Stimulated activated CD4-positive, alpha-beta T cell treated with anti-CD3 and anti-CD28 coated beads, Interleukin-4, amount 100 ng/mL, for 24 hours (primary cell): ENCODE measurements at places on chromosomes 16 and 17.
A peak's percentile ranks its signal among the peaks of the same experiment; 100 is the strongest.

DNA sequence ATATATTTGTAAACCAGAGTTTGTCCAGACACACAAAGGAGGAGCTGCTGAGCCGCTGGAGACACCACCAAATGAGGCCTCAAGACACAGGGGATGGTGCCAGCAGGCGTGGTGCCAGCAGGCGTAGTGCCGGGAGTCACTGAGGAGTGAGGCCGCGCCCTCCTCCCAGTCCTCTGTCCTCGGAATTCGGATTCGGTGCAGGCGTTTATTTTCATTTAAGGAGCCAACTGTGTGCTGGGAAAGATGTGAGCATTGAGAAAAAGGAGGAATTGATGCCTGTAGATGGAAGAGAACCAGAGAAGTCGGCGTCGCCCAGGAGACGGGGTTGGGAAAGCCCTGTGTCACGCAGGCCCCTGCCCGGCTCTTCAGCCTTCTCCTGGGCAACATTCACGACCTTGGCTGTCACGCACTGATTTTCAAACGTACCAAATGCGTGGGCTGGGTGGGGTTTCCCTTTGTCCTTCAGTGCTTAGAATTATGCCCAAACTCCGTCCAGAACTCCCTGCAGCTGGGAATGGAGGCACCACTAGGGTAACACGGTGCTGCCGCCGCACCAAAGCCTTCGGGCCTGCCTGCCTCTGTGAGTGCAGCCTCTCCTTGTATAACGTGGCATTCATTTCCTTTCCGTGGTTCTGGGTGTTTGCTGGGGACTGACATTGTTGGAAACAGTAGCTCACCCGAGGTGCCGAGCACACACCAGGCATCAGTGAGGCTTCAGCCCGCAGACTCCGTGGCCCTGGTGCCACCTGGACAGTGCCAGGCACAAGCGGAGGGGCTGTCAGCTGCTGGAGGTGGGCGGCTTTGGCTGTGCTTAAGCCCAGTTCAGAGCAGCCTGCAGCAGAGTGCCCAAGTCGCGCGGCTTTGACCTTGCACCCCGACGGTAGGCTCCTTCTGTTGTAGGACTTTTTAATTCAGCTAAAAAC is 49.0 kb upstream of the CHMP6 start:
- no peak for DNase-seq

GRCh38 chr17:43019418-43019817 is 2.8 kb downstream of the VAT1 start:
- DNase-seq: no peak

- DNase-seq: peak; percentile 59
Observed at GRCh38 chr16:48117217-48118105, 38.3 kb downstream of the ABCC12 start.

DNA sequence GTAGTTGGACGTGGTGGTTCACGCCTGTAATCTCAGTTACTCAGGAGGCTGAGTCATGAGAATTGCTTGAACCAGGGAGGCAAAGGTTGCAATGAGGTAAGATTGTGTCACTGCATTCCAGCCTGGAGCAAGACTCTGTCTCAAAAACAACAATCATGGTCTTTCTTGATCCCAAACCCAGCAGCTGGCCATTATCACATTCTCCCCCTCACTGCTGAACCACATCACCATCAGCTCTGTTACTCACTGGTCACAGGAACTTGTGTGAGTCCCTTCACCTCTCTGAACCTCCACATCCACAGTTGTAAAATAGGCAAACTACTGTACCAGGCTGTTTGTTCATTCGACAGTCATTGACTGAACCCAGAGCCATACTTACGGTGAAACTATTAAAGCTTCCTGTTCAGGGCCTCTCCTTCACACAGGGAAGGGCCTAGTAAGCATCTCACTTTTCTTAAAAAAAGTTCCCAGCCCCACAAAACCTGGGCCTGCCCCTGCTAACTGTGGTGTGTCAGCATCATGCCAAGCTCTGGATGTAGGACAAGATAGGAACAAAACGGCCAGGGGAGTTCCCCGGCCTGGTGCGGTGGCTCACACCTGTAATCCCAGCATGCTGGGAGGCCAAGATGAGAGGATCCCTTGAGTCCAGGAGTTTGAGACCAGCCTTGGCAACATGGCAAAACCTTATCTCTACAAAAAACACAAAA is 104.7 kb downstream of the COPRS start:
- no peak for DNase-seq

DNA sequence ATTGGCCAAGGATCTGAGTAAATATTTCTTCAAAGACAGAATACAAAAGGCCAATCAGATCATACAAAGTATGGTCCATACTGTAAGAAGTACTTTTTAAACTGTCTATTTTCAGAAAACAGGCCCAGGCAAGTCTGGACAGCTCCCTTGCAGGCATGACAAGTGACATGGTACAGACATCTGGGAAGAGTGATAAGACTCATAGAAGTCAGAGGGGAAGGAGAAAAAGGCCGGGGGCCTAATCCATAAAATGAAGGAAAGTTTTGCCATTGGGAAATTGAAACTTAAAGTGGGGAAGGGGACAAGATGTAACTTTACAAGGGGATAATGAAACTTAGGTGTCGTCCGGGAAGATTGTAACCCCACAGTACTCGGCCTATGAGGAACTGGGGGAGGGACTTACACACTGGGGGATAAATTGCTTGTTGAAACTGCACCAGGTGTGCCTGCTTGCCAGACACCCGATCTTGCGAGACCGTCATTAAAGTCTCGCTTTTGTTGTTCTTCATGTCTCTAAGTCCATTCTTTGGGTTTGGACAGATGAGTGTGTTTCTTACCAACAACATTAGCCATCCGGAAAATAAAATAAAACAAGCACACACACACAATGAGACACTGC is 684.0 kb downstream of the CDH11 start:
- DNase-seq: no peak

DNA sequence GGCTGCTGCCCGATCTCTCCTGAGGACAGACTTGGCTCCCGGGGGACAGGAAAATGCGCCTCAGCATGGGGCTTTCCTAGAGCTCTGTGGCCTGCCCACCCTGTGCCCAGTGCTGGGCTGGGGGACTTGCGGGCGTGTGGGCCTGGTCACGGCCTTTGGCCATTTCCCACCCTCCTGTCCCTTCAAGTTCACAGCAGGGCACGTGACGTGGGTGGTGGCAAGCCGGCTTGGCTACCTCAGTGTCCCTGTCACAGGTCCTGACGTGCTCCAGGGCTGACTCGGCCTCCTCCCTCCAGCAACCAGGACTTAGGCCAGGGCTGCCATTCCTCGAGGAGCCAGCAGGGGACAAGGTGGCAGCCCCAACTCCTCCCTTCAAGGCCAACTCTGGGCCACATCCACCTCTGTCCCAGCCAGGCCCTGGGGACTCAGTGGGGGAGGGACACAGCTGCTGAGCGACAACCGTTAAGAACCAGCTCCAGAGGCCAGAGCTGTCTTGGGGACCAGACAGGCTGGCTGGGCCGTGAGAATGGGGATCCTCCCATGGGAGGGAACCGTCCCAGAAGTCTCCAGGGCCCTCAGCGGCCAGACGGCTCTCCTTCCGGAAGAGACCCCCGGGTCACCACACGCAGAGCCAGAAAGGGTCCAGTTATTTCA is 981 bp upstream of the UNC13D start:
- peak; percentile 72 for DNase-seq

- peak; percentile 50 for DNase-seq
Observed at GRCh38 chr16:85245307-85246172, 133.3 kb upstream of the CIBAR2 start.

DNA sequence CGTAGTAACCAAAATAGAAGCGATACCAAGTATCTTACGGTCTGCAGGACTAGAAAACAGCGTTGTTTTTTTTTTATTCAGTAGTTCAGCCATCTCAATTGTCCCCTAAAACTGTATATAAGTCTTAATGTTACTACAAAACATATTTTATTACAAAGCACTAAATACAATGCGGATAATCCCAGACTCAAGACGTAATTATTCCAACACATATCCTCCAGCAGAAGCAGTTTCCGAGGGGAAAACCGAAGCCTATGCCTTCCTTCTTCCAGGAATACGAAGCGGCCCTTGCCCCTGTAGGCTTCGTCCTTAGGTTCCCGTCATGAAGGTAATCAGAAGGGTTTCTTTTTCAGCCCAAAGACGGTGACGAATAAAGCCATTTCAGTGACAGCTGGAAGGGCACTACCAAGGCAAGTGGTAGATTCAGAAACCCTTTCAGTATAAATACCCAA is 2.3 kb downstream of the TMEM107 start:
- no peak for DNase-seq
